Mesothelial cell of epicardium (in vitro differentiated cells): ENCODE measurements at places on chromosomes 3 and 15. TPM values are rescaled to one million over a fixed set of nuclear protein-coding genes. Genes with fewer than 3 reads are reported as not detected.

MYO5A gene
- total RNA-seq: 13.7 to 15.3 TPM (median 14.4 TPM) in 3 replicates

DUOX1 gene
- 6.8 to 7.9 TPM (median 7.2 TPM) in 3 replicates for total RNA-seq

QRICH1 gene
- 130 to 133 TPM (median 132 TPM) in 3 replicates for total RNA-seq

CAPN3 gene
- total RNA-seq: 12.2 to 13.7 TPM (median 12.8 TPM) in 3 replicates

CAPN7 gene
- total RNA-seq: 41.7 to 44.6 TPM (median 42.4 TPM) in 3 replicates

CP gene
- total RNA-seq: 22.6 to 28.4 TPM (median 24.2 TPM) in 3 replicates

CASR gene
- total RNA-seq: 0.02 TPM in 2 of 3 replicates, not detected in the other

PLIN1 gene
- total RNA-seq: 0.27 to 0.58 TPM (median 0.31 TPM) in 3 replicates

DNA sequence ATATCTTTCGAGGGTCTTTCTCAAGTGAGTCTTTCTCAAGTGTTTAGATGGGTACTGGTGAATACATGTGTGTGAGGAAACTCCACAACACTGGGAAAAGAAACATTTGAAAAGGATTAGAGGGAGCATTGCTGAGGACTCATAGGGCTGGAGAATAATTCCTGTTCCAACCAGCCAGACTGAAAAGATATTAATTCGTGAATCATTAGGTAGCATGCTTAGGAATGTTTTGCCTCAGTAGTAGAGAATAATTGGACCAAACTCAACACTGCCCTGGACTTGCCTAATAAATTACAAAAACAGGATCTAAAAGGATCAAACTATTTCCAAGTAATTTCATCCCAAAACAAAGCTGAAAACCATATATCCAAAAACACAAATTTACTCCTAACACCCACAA lies 17.3 kb downstream of the PP2D1 start:
- H3K4me3 ChIP-seq: no peak overlapping the region
- no peak overlapping the region for H3K27ac ChIP-seq
- no peaks in the 10 kb centered on the region for H3K36me3 ChIP-seq
- no peaks in the 10 kb centered on the region for H3K4me1 ChIP-seq

DNA sequence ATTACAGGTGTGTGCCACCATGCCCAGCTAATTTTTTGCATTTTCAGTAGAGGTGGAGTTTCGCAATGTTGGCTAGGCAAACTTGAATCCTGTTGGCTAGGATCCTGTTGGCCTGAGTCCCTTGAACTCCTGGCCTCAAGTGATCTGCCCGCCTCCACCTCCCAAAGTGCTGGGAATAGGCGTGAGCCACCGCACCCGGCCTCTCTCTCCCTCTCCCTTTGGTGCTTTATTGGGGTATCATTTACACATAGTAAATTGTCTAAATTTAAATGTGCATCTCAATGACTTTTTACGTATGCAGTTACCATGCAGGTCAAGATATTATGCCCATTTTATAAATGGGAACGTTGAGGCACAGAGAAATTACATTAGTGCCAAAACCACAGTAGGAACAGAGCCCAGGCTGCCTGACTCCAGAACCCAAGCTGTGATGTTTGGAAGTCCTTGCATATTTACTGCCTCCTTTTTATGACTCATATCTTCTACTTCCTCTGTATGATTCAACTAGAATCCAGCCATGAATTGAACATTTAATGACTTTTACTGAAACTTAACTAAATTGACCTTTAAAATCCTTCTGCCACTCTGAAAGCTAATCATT lies 34.0 kb upstream of the RPP14 start:
- peaks cover 8% of the 10 kb centered on the region for H3K36me3 ChIP-seq
- H3K27ac ChIP-seq: no peak overlapping the region
- H3K4me3 ChIP-seq: no peak overlapping the region
- DNase-seq: no peak
- no peaks in the 10 kb centered on the region for H3K27me3 ChIP-seq

- peaks cover 4% of the 10 kb centered on the region for H3K36me3 ChIP-seq
- no peaks in the 10 kb centered on the region for H3K27me3 ChIP-seq
- no peak for DNase-seq
- peak overlapping the region; percentile 81 for H3K27ac ChIP-seq
- H3K4me3 ChIP-seq: no peak overlapping the region
Observed at GRCh38 chr15:35061825-35062737, 23.0 kb downstream of the NANOGP8 start.

DNA sequence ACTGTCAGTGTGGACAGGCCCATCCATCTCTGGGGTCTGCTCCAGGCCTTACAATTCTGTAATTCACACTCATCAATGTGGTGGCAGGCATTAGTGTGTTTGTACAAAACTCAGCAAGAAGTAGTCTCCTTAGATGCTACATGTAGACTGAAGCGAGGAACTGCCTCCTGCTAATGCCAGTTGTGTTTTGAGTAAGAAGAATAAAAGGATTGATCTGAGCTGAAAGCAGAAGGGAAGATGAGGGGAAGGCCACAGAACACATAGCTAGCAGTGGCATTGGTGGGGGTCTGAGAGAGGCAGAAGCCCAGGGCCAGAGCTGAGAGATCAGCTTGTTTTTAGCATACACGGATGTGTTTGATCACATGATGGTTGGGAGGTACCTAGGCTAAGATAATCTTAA lies 144.1 kb downstream of the TIGIT start:
- H3K4me3 ChIP-seq: no peak overlapping the region
- no peak overlapping the region for H3K27ac ChIP-seq
- DNase-seq: no peak
- H3K36me3 ChIP-seq: no peaks in the 10 kb centered on the region
- H3K27me3 ChIP-seq: no peaks in the 10 kb centered on the region
- H3K4me1 ChIP-seq: no peaks in the 10 kb centered on the region

DNA sequence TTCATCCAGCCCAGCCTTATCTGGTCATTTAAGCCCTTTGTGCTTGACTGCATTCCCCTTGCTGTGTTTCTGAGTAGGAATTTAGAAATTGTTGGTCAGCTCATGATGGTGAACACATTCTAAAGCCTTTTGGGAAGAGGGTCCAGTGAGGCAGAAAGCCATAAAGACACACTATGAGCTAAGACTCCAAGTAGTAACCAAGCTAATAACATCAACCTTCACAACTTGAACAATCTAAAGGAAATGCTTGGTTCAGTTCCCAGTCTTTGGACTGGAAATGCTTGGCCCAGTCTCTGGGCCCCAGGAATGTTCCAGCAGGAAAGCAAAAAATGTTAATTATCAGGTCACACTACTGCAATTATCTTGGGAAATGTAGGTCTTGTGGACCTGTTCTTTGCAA lies 7.7 kb downstream of the PLSCR1 start:
- no peaks in the 10 kb centered on the region for H3K27me3 ChIP-seq
- no peak overlapping the region for H3K27ac ChIP-seq
- H3K4me3 ChIP-seq: no peak overlapping the region
- H3K36me3 ChIP-seq: peaks cover 19% of the 10 kb centered on the region
- no peak for DNase-seq

DNA sequence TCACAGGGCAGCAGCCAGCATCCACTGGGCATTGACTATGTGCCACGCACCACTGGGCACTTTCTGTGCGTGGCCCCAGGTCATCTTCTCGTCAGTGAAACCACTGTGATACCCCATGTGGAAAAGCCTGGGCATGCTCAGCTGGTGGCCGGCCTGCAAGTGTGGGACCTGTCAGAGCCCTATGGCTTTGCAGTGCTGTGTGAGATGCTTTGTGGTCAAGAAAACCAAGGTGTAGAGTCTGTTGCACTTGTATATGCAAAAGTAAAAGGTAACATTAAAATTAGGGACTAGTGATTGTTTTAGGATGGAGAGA lies 69.5 kb downstream of the PGPEP1L start:
- H3K4me3 ChIP-seq: no peak overlapping the region
- H3K36me3 ChIP-seq: peaks cover 62% of the 10 kb centered on the region
- DNase-seq: no peak
- no peak overlapping the region for H3K27ac ChIP-seq
- H3K27me3 ChIP-seq: no peaks in the 10 kb centered on the region
- peaks cover 17% of the 10 kb centered on the region for H3K4me1 ChIP-seq

GRCh38 chr3:183081459-183082183 lies 17.7 kb downstream of the MCCC1 start:
- H3K36me3 ChIP-seq: peaks cover 75% of the 10 kb centered on the region
- H3K4me3 ChIP-seq: no peak overlapping the region

GRCh38 chr3:44899683-44900367 lies 25.4 kb downstream of the TGM4 start:
- H3K27me3 ChIP-seq: no peaks in the 10 kb centered on the region
- peaks cover 22% of the 10 kb centered on the region for H3K4me1 ChIP-seq
- H3K27ac ChIP-seq: no peak overlapping the region
- no peak for DNase-seq
- no peak overlapping the region for H3K4me3 ChIP-seq

GRCh38 chr15:90099072-90099867 lies 3.0 kb downstream of the IDH2 start:
- H3K36me3 ChIP-seq: peaks cover 2% of the 10 kb centered on the region
- DNase-seq: no peak
- no peaks in the 10 kb centered on the region for H3K27me3 ChIP-seq
- H3K4me1 ChIP-seq: peaks cover 66% of the 10 kb centered on the region

- H3K27me3 ChIP-seq: no peaks in the 10 kb centered on the region
- peak overlapping the region; percentile 69 for H3K27ac ChIP-seq
- DNase-seq: no peak
- no peak overlapping the region for H3K4me3 ChIP-seq
Observed at GRCh38 chr15:100111125-100112060, 230.4 kb downstream of the ADAMTS17 start.

GRCh38 chr3:125109536-125109925 lies 53.7 kb upstream of the HEG1 start:
- H3K36me3 ChIP-seq: peaks cover 8% of the 10 kb centered on the region
- H3K4me1 ChIP-seq: peaks cover 4% of the 10 kb centered on the region
- no peak overlapping the region for H3K27ac ChIP-seq
- no peak for DNase-seq
- no peak overlapping the region for H3K4me3 ChIP-seq

DNA sequence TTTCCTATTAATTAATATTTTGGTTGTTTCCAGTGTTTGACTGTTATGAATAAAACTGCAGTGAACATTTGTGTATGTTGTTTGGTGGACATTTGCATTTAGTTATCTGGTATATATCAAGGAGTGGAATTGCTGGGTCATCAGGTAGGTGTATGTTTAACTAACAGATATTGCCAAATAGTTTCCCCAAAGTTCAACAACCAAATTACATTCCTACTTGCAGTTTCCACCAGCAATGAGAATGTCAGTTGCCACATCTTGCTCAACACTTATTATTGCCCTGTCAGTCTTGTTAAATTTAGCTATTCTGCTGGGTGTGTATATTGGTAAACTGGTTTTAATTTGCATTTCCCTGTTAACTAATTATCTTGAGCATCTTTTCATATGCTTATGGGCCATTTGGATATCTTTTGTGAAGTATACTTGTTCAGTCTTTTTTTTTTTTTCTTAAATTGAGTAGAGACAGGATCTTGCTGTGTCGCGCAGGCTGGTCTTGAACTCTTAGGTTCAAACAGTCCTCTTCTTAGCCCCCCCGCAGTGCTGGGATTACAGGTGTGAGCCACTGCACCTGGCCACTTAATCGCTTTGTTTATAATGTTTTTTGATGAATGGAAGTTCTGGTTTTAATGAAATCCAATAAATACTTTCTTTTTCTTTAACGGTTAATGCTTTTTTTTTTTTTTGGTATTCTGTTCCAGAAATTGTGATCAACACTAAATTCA lies 7.9 kb downstream of the FEM1B start:
- no peak overlapping the region for H3K4me3 ChIP-seq
- no peaks in the 10 kb centered on the region for H3K27me3 ChIP-seq
- peaks cover 34% of the 10 kb centered on the region for H3K36me3 ChIP-seq
- no peak overlapping the region for H3K27ac ChIP-seq

- no peaks in the 10 kb centered on the region for H3K36me3 ChIP-seq
- H3K27ac ChIP-seq: no peak overlapping the region
- H3K4me1 ChIP-seq: no peaks in the 10 kb centered on the region
- H3K4me3 ChIP-seq: no peak overlapping the region
- H3K27me3 ChIP-seq: peaks cover 21% of the 10 kb centered on the region
Observed at GRCh38 chr15:61702224-61703020, 357.8 kb downstream of the VPS13C start.

DNA sequence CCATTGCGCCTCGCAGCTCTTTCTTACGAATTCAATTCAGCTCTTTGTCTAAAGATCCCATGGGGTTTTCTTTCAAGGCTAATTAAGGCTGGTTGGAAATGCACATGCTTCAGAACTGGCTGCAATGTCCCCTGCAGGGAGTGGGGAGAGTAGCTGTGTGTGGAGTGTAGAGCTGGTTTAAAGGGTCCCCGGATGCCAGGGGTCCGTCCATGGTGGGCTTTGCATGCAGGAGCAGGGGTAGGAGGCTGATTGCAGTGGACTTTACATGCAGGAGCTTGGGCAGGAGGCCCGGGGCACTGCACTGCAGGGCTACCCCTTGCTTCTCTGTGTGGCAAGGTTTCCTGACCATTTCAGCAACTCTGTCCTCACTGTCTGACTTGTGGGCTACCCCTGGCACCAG lies 261.6 kb upstream of the LYSMD4 start:
- H3K36me3 ChIP-seq: peaks cover 34% of the 10 kb centered on the region
- peaks cover 32% of the 10 kb centered on the region for H3K4me1 ChIP-seq
- DNase-seq: no peak
- H3K27ac ChIP-seq: no peak overlapping the region

- no peak for DNase-seq
- no peaks in the 10 kb centered on the region for H3K36me3 ChIP-seq
- H3K4me1 ChIP-seq: peaks cover 5% of the 10 kb centered on the region
- no peak overlapping the region for H3K27ac ChIP-seq
Observed at GRCh38 chr3:17686613-17687012, 55.8 kb downstream of the TBC1D5 start.

GRCh38 chr15:93451822-93452221 lies 362.8 kb upstream of the RGMA start:
- H3K4me1 ChIP-seq: no peaks in the 10 kb centered on the region
- no peaks in the 10 kb centered on the region for H3K36me3 ChIP-seq
- no peak overlapping the region for H3K27ac ChIP-seq
- H3K4me3 ChIP-seq: no peak overlapping the region
- no peak for DNase-seq
- peaks cover 27% of the 10 kb centered on the region for H3K27me3 ChIP-seq
